ENCODE measurements at places on chromosomes 16 and 17.

- no peak for DNase-seq
Measured at GRCh38 chr16:11097094-11097786, 152.9 kb downstream of the CLEC16A start.

- DNase-seq = no peak
Measured at GRCh38 chr17:78993981-78994671, 14.4 kb upstream of the LGALS3BP start.

DNA sequence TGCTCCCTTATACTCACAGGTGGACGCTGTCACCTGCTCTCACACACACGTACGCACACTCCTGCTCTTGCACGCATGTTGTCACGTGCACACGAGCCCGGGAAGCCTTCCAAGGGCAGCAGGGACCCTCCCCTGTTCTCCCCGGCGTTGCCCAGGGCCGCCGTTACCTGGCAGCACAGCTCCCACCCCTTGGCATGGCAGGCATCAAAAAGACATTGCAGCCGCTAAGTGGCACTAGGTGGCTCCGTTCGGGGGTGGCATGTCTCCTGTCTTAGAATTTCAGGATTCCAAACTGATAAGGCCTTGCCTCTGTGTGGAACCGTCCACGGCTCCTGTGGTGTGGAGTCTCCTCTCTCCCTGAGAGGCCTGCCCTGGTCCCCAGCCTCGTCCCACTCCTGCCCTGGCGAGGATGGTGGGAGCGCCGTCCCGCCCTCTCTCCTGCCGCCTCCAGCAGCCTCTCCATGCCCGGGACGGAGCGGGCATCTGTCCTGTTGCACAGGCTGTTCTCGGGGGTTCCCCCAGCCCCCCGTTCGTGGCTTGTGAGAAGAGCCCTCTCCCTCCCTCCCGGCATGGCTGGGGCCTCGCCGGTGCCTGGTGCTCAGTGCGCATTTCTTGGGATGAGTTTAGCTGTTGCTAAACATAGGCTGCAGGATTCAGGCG lies 126.7 kb upstream of the GSE1 start:
- no peak for DNase-seq

DNA sequence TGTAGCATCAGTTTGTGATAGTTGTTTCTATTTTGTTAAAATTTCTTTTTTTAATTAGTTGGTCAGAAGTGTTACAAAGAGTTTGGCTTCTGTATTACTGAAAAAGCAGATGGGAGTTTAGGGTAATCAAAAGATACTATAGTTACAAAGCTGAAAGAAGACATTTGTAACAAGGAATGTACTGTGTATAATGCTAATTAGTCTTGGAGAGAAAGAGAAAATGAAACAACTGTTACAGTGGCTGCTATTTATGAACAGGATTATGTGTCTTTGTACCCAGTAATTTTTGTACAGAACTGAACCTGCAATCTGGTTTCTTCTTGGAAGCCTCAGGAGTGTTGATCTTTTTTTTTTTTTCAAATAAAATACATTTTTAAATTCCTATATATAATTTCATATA lies 14.3 kb downstream of the GDPD1 start:
- DNase-seq = no peak

GRCh38 chr17:1107777-1108477 lies 71.9 kb downstream of the ABR start:
- DNase-seq = no peak

- DNase-seq = no peak
Measured at GRCh38 chr16:75073545-75074303, 42.9 kb downstream of the LDHD start.

- no peak for DNase-seq
Measured at GRCh38 chr16:47574091-47575054, 113.2 kb downstream of the PHKB start.

DNA sequence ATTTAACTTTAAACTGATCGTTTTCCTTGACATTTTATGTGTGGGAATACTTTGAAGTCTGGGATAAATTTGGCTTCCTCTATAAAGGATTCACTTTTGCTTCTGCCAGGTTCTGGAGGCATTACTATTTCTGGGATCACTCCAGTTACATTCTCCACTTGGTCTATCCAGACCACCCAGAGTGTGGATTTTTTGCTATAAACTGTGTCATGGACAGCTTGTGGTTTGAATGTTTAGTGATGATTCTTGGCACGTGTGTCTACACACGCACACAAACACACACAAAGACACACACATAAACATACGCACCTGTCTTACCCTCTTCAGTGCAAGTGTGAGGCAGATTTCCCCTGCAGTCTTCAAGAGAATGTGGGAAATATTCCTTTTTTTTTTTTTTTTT lies 27.4 kb upstream of the MSI2 start:
- DNase-seq = no peak

- no peak for DNase-seq
Measured at GRCh38 chr16:55730115-55730514, 74.3 kb downstream of the SLC6A2 start.

DNA sequence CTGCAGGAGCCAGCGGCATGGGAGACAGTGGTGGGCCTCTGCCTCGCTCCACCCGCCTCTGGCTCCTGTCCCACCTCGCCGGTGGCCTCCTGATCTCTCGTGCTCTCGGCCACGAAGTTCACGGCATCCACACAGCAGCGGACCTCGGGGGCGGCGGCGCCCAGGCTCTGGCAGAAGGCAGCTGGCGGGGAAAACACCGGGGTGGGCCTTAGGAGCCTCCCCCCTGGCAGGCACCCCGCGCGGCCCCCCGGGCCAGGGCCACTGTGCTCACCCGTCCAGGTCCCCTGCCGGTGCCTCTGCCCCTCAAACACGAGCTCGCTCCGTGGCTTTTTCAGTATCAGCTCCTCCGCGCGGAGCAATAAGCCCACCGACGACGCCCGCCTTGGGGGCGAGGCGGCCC lies 409 bp upstream of the C17orf107 start:
- DNase-seq = no peak

GRCh38 chr16:68972720-68973119 lies 129.4 kb downstream of the TANGO6 start:
- DNase-seq = no peak

- DNase-seq = no peak
Measured at GRCh38 chr17:73342050-73342522, 30.3 kb upstream of the CDC42EP4 start.

- no peak for DNase-seq
Measured at GRCh38 chr17:28665994-28666393, 4.0 kb downstream of the SUPT6H start.

GRCh38 chr17:17051791-17052461 lies 9.7 kb downstream of the MPRIP start:
- DNase-seq = no peak

- DNase-seq = no peak
Measured at GRCh38 chr16:17951378-17951777, 385.2 kb downstream of the NPIPA8 start.

DNA sequence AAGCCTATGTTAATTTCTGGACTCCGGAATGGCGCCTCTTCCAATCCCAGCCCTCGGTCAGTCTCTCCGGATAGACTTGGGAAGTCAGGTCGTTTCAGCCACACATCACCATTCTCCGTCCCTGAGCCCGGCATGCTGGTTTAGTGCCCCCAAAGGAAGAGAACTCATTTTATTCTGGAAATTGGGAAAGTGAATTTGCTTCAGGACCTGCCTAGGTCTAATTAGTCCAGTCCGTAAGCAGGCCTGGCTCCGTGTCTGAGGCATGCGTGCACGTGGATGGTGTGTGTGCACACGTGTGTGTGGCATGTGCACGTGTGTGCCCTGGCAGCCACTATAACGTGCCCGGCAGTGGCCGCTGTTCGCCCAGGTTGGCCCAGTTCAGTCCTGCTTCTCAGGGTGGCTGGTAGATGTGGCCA lies 77.4 kb downstream of the RPA1 start:
- DNase-seq = no peak

GRCh38 chr17:8941980-8942622 lies 23.4 kb downstream of the PIK3R5 start:
- no peak for DNase-seq

GRCh38 chr16:30060836-30061554 lies 4.6 kb upstream of the ALDOA start:
- no peak for DNase-seq

GRCh38 chr17:47918006-47918405 lies 22.0 kb downstream of the SP2 start:
- DNase-seq = no peak
